ENCODE measurements at places on chromosomes 13 and 19.

DNA sequence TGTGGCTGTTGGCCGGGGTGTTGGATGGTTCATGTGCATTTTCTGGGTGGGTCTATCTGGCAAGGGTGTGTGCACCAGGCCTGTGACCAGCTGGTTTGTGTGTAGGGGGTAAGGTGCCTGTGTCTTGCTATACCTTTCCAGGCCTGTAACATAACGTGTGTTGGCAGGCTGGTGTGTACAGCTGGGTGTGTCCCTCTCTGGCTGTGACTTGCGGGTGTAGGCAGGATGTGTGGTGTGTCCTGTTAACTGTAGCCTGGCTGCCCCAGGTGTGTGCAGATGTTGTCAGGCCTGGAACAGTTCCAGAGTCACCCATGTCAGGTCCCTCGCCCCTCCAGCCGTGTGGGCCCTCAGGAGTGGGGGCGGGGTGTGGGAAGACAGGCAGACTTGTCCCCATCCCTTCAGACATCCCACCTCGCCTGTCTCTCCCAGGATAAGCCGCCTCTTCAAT is 9.8 kb downstream of the KCTD15 start:
- no peak for DNase-seq

GRCh38 chr19:13741893-13742292 is 22.4 kb upstream of the MRI1 start:
- no peak for DNase-seq

DNA sequence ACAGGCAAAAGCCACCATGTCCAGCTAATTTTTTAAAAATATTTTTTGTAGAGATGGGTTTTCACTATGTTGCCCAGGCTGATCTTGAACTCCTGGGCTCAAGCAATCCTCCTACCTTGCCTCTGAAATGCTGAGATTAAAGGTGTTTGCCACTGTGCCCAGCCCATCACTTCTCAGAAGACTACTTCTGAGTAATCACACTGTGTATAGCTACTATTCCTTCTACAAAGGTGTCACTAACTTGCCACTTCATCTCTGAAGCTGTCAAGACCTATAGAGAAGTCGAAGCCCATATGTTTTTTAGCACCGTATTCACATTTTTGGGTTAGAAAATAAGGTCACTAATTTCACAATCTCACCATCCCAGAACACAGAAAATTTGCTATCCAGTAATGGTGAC is 36.0 kb upstream of the FNDC3A start:
- no peak for DNase-seq

DNA sequence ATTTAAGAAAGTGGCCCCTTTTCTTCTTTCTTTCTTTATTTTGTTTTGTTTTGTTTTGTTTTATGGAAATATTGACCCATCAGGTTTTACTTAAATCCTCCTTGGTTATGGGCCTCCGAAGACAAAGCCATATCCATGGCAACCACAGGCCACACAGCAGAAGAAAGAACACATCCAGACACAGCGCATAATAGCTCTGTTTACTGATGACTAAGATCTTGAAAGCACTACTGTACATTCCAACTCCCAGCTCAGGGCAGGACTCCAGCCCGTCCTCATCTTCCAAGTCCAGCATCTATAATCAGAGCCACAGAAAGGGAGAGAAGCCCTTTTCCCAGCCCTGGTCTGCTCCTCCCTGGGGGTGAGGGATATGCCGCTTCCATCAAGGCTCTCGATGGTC is 84.3 kb downstream of the NUFIP1 start:
- DNase-seq = no peak

GRCh38 chr13:106680796-106681472 is 113.0 kb upstream of the ARGLU1 start:
- no peak for DNase-seq

- DNase-seq = no peak
These were observed 22.3 kb downstream of the EPS15L1 start for GRCh38 chr19:16449330-16449961.

- DNase-seq = peak; percentile 92
These were observed 420 bp downstream of the IL17D start for GRCh38 chr13:20703780-20704458.

GRCh38 chr13:32911506-32911905 is 104.7 kb upstream of the KL start:
- DNase-seq = peak; percentile 75

DNA sequence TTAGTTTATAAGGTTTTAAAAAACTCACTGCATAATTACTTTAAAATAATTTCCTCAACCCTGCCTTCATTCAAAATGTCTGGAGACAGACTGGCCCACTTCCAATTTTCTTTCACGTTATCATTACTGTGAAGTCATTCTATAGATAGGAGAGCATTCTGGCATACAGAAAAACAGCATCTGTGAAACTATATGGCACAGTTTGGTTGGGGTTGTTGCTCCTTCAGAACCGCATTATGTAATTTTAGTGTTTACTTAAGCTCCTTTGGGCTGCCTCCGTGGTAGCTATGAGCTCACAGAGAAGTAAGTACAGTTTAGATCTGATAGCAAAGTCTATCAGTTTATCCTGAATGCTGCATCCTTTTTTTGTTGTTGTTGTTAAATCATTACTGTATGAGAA is 104.3 kb downstream of the KCNRG start:
- DNase-seq = no peak

DNA sequence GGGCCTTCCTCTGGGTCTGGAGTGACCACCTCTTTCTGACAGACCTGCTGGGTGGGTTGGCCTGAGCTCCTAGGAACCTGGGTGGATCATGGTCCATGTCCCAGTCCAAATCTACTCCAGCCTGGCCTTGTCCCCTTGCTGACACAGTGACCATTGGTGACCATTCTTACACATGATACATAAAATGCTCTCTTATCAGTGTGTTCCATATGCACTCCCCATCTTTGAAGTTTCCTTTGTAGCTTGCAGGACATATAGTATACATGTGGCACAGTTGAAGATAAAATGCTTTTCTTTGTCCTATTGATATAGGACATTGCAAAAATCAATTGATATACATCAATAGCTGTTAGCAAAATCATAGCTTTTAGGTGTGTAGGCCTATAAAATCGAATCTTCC is 291.8 kb downstream of the MYO16 start:
- DNase-seq = no peak

DNA sequence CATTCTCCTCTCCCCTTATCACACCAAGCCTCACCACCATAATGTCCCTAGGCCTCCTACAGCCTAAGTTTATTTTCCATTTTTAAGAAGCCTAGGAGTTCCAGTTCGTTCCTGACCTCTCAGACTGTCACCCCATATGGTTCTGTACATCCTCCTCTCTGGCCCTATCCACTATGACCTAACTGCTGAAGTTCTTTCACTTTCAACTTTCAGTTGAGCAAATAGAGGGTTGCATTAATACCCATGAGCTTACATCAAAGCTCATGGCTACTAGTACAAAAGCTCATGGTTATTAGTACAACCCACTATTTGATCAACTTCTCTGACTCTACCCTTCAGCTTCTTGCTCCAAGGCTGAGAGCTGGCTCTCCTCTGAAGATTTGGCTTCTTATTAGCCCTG is 72.9 kb downstream of the FGF14 start:
- no peak for DNase-seq

- peak; percentile 31 for DNase-seq
These were observed 1.3 kb upstream of the KLK8 start for GRCh38 chr19:51002542-51003311.

GRCh38 chr19:6590258-6590826 is 608 bp downstream of the CD70 start:
- DNase-seq = peak; percentile 63

GRCh38 chr19:14561847-14562351 is 10.0 kb downstream of the NDUFB7 start:
- peak; percentile 22 for DNase-seq

- DNase-seq = no peak
These were observed 143.8 kb upstream of the ZNF507 start for GRCh38 chr19:32201636-32202051.

DNA sequence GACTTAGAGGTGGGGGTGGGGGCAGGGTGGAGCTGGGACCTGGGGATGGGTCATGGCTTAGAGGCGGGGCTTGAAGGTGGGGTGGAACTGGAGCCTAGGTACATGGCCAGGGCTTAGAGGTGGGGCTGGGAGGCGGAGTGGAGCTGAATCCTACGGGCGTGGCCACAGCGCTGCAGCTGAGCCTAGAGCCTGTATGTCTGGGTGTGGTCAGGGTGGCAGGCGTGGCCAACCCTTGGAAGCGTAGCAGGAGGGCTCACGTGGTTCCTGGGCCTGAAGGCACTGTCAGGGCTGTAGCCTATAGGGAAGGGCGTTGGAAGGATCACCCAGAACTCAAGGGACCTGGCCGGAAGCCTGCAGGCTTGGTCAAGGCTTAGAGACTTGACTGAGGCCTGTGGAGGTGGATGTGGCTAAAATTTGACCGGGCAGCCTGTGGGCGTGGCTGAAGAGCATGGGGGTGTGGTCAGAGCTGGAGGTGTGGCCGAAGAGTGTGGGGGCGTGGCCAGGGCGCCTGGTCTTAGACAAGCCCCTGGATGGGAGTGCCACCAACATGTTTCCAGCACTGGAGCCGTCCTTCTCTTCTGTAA is 24.3 kb downstream of the COLGALT1 start:
- DNase-seq = peak; percentile 78

GRCh38 chr19:16951529-16951928 is 62.7 kb downstream of the F2RL3 start:
- DNase-seq = peak; percentile 6

- DNase-seq = no peak
These were observed 16.0 kb downstream of the KCNC3 start for GRCh38 chr19:50312967-50313811.

- DNase-seq = no peak
These were observed 14.4 kb upstream of the RFXAP start for GRCh38 chr13:36804588-36804987.

GRCh38 chr19:35408284-35409171 is 37.7 kb downstream of the GPR42 start:
- no peak for DNase-seq

DNA sequence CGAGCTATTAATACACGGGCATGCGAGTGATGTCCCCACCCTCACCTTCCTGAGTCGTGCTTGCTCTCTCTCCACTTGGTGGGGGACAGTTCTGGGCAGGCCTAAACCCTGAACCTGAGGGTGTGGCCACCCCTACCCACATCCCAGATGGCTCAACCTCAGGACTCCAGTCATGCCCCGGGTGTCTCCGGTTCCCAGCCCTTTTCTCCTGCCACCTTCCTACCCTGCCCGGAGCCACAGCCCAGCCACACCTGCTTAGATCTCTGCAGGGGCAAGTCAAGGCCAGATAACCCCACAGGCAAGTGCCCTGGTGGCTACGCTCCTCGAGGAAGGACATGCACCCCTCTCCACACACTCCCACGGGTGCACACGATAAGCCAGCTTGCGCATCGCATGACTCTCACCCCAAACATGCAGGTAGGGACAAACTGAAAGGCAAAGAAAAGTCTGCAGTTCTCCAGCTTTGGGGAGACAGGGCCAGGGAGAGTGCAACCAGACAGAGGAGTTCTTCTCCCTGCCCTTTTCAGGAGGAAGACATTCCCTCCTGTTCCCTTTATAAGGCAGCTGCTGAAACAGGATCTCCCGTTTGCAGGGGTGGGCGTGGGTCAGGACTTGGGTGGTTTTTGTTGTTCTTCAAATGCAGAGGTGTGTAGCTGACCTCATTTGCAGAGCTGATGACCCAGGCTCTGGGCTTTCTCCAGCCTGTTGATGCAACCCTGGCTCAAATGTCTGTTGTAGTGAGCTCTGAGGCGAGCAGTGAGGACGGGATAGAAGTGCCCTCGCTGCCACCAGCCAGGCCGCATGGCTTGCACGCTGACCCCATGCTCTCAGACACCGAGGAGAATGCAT is 88.6 kb downstream of the DPF1 start:
- DNase-seq = no peak

DNA sequence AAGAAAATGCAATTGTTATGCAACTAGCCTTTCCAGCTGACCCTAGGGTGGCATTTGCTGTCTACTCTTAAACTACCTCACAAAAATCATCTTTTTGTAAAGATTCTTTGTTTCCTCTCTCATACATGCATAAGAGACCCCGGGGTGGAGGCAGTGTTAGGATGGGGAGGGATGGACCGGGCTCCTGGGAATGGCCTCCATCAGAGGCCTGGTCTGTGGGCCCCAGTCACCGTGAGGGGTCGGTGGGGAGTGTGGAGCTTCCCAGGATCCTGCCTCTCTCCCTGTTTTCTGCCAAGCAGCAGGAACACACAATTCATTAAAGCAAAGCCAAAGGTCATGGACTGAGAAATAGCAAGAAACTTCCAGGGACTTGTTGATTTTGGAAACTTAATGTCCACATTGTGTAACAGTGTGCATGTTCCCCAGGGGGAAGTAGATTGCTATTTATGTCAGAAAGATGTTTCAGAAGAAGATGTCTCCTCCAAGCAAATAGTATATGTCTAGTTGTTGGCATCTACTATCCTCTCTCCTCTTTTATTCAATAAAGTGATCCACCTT is 241.4 kb downstream of the ENOX1 start:
- no peak for DNase-seq

DNA sequence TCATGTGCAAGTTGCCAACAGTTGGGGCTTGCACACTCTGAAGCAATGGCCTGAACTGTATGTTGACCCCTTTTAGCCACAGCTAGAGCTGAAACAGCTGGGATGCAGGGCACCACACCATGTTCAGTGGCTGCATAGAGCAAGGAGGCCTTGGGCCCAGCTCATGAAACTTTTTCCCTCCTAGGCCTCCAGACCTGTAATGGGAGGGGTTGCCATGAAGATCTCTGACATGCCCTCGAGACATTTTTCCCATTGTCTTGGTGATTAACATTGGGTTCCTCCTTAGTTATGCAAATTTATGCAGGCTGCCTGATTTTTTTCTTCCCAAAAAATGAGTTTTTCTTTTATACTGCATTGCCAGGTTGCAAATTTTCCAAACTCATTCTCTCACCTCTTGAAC is 165.1 kb upstream of the PRR20A start:
- no peak for DNase-seq

DNA sequence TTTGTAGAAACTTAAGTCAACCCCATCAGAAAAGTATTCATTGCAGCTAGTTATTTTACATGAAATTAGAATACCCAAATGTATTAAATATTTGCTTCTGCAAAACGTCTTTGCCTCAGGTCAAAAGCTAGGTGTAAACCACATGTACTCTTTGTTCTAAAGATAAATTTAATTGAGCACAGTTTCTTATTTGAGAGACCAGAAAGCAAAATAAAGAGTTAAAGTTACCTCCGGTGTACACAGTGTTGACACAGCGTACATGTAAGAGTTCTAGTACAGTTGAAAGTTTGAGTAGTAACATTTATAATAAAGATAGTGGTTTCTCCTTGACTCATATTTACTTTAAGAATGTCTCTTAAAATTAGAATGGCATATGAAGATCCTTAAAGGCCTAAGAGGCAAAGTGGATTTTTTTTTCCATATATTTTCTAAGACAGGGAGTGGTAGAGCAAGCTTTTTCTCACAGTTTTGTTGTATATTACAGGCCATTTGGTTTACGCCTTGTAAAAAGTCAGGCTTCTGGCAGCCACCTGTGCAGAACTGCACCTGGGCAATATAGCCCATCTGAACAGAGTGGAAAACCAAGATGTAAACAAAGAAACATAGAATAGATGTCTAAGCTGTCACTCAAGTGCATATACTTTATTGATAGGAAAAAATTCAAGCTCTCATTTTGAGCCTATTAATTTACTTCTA is 2.9 kb downstream of the LRCH1 start:
- DNase-seq = no peak

All from D341Med (cell line).